Heart right ventricle (tissue), 16 donors: ENCODE measurements at places on chromosomes 5 and 9. TPM values are rescaled to one million over a fixed set of nuclear protein-coding genes. Genes with fewer than 3 reads are reported as not detected.

DNA sequence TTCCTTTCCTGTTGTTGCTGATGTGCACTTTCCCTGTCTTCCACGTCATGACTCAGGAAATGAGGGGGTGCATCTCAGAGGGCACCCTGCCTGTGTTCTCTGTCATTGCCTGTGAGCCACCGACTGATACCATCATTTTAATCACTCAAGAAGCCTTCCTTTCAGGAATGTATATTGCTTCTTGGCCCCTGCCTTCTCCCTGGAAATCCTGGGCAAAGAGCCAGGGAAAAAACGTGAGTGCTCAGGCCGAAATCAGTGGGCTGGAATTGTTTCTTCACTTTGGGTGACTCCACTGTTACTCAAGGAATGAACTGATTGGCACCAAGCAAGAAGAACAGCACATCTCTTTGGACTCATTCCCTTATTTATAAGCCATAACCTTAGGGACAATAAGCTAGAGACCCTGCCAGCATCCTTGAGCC, 126.1 kb downstream of the SNX18 start:
- no peaks in the 10 kb centered on the region for H3K27me3 ChIP-seq
- H3K4me3 ChIP-seq = no peak overlapping the region
- no peak overlapping the region for H3K27ac ChIP-seq
- H3K4me1 ChIP-seq = peaks cover 19% of the 10 kb centered on the region
- DNase-seq = no peak

- H3K36me3 ChIP-seq = no peaks in the 10 kb centered on the region
- H3K27ac ChIP-seq = no peak overlapping the region
- H3K4me1 ChIP-seq = no peaks in the 10 kb centered on the region
- peaks cover 7% of the 10 kb centered on the region for H3K27me3 ChIP-seq
Observed at GRCh38 chr9:79768194-79768593, 196.4 kb downstream of the TLE4 start.

DNA sequence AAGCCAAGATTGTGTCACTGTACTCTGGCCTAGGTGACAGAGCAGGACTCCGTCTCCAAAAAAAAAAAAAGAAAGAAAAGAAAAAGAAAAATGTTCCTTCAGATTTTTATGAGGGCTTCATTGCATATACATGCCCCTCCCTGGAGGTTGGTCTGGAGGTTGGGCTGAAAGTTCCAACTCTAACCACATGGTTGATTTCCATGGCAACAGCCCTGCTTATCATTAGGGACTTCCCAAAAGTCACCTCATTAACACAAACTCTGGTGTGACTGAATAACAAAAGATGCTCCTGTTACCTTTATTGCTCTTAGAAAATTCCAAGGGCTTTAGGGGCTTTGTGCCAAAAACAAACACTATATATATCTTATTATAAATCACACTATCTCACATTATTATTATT, 113.8 kb downstream of the TMC1 start:
- H3K4me3 ChIP-seq = no peak overlapping the region
- no peak overlapping the region for H3K27ac ChIP-seq
- no peaks in the 10 kb centered on the region for H3K4me1 ChIP-seq

The RGS14 gene
- total RNA-seq = 3.0 TPM
